ENCODE measurements at places on chromosomes 13 and 19.
A peak's percentile ranks its signal among the peaks of the same experiment; 100 is the strongest.

- DNase-seq: no peak
These were observed 107.9 kb downstream of the RGCC start for GRCh38 chr13:41565216-41565615.

DNA sequence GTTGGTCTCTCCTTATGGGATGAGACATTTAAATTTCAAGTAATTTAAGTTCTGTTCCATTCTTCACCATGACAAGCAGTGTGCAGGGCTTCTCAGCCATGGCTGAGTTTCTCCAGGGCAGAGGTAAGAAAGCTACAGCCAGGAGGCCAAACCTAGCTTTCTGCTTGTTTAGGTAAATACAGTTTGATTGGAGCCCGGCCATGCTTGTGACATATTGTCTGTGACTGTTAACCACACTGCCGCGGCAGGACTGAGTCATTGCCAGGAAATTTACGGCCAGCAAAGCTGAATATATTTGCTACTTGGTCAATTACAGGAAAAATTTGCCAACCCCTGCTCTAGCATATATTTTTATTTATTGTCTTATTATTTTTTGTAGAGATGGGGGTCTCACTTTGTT is 10.7 kb downstream of the NLRP8 start:
- no peak for DNase-seq

DNA sequence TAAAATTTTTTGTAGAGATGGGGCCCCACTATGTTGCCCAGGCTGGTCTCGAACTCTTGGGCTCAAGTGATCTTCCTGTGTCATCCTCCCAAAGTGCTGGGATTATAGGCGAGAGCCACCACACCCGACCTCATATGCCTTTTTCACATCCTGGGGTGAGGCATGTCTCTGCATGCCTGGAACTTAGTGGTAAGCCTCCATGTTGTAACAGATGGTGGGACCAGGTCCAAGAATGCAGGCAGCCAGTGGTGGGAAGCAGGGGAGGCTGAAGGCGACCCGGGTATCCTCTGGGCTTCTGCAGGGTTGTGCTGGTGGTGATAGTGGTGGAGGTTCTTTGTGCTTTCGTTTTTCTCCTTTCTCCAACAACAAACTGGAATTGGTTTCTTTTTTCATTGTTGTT is 30.1 kb upstream of the CCDC124 start:
- DNase-seq: no peak

- no peak for DNase-seq
These were observed 351.4 kb downstream of the SLITRK5 start for GRCh38 chr13:88022431-88023208.

DNA sequence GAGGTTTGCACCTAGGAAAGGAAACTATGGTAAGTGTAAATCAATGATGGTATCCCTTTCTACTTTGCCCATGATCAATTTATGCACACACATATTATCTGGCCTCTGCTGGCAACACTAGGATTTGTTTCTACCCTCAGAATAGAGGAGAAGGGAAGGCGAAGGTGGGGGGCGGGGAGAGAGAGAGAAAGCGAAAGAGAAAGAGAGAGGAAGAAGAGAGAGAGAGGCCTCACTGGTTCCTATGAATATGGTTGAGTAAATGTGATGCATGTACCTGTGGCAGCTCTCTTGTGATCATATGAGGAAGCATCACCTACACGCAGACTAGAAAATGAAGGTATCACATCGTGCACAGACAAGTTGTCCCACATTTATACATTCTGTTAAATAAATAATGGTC is 882.0 kb upstream of the SLITRK6 start:
- no peak for DNase-seq

GRCh38 chr13:39490136-39490535 is 112.9 kb downstream of the LHFPL6 start:
- DNase-seq: no peak

GRCh38 chr19:17296273-17296672 is 7.0 kb downstream of the ABHD8 start:
- DNase-seq: no peak

GRCh38 chr13:52029569-52029968 is 5.1 kb downstream of the UTP14C start:
- no peak for DNase-seq

- DNase-seq: no peak
These were observed 5.4 kb upstream of the SOX1 start for GRCh38 chr13:112061367-112062061.

- DNase-seq: no peak
These were observed 25.7 kb downstream of the SH3GL1 start for GRCh38 chr19:4374498-4375163.

GRCh38 chr19:42468273-42468796 is 25.6 kb upstream of the CXCL17 start:
- no peak for DNase-seq

DNA sequence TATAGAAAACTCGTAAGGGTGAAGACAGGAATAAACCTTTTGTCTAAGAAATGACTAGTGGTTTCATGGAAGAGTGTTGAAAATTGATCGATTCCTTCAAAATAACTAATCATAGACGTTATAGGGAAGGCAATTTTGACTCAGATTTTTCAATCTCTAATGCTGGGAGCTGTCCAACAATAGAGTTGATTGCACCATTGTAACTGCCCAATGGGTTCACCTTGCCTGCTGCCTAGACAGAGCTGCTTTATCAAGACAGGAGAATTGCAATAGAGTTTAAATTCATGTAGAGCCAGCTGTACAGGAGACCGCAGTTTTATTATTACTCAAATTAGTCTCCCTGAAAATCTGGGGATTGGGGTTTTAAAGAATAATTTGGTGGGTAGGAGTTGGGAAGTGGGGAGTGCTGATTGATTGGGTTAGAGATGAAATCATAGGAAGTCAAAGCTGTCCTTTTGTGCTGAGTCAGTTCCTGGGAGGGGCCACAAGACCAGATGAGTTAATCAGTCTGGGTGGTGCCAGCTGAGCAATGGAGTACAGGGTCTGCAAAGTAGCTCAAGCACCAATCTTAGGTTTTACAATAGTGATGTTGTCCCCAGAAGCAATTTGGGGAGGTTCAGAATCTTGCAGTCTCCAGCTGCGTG is 16.8 kb upstream of the ADGRE2 start:
- no peak for DNase-seq

DNA sequence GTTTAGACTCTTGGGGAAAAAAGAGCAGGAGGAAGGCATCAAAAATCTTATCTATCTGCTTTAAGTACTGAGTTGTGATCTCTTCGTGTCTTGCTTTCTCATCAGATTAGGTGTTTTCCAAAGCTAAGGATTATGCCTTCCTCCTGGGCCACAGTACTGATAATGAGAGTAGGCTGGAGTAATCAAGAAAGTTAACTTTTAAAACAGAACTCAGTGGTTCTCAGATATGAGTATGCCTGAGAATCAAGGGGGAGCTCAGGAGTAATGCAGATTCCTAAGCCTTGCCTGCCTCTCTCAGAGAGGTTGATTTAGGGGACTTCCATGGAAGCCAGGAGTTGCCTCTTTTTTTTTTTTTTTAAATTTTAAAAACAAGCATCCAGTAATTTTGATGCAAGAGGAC is 23.5 kb downstream of the CDADC1 start:
- no peak for DNase-seq

DNA sequence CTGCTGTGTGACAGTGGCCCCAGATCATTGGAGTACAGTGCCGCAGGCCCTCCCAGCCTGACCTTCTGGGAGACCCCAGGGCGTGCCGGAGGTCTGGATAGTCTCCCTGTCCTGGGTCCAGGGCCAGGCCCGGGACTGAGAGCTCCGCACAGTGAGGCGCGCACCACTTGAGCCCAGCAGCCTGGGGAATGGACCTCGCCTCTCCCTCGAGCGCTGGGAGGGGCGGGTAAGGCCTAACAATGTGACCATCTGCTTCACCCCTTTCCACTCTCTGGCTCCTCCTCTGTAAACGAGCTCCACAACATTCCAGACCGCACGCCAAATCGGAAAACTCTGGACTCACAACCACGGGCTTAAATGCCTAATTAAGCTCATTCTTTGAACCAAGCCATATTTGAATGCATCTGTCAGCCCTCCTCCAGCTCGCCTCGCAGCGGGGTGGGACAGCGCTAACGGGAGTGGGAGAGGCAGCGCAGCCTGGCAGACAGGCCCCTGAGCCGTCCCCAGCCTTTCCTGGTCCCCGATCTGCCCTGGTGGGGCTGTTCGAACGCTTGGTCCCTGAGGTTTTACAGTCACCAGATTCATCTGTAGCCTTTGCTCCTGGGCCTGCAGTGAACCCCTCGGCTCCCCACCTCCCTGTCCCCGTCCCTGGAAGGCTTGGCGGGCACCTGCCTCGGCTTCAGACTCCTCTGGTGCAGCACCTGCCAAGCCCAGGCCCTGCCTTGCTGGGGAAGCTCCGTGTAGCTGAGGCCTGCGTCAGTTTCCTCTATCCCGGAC is 120.7 kb upstream of the VSTM2B start:
- DNase-seq: no peak

- no peak for DNase-seq
These were observed 245.7 kb downstream of the DNAJC15 start for GRCh38 chr13:43269037-43269481.

DNA sequence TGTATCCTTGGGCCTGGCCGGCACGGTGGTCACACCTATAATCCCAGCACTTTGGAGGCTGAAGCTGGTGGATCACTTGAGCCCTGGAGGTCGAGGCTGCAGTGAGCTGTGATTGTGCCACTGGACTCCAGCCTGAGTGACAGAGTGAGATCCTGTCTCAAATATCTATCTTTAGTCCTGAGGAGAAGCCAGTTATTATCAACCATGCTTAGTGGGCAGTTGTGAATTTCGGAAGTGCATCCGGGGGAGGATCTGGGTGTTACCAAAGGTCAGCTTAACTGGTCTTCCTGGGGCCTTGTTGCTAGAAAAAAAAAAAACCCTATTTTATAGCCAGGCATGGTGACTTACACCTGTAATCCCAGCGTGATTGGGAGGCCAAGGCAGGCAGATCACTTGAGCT is 9.6 kb downstream of the DHDH start:
- DNase-seq: no peak

DNA sequence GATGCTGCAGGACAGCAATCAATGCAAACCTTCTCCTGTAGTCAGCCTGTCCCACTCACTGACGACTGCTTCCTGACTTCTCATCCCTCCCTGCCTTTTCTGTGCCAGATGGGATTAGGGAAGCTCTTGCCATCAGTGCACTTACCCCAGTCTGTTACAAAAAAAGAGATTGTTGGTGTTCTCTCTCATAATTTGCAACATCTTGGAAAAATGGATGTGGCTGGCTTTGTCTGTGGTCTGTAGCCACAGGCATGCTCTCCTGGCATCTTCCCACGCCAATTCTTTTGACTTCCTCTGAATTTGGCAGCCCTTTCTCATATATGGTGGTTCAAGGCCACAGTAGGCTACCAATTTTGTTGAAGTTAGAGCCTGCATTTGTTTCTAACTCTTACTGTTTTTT is 11.6 kb upstream of the HTR2A start:
- DNase-seq: no peak

DNA sequence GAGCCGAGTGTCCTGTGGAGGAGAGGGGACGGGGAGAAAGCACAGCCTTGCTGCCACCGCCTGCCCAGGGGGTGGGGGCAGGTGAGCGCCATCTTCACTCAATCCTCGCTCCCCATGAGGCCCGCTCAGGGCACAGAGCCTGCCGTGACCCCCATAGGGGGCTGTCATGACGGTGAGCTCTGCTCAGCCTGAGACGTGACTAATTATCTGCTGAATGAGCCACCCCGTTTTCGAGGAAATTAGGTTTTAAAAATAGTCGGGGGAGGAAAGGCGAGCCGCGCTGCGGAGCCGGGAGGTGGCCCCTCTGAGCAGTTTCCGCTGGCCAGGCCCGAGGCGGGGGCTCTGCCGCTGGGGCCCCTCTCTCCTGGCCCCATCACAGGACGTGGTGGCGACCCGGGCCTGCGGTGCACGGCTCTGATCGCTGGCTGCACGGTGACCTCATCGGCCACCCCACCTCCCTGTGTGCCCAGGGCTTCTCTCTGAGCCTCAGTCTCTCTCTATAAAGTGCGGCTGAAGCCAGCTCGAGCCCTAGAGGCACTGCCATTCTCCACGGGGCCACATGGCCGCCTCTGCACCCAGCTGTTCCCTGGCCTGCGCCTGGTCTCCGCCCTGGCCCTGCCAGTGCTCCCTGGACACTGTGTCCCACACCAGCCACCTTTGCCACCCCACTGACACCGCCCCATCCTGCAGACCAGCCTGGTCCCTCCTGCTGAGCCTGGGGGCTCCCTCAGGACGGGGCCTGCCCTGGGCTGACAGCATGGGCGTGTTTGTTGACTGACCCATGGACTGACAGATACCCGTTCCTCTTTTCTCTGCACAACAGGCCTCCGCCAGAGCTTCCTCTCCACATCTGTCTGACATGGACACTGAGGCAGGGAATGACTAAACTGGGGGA is 28.3 kb downstream of the PIP5K1C start:
- DNase-seq: peak; percentile 39

- no peak for DNase-seq
These were observed 5.9 kb upstream of the HOMER3 start for GRCh38 chr19:18946918-18947317.

- DNase-seq: no peak
These were observed 221.2 kb downstream of the ZNF536 start for GRCh38 chr19:30593356-30593755.

DNA sequence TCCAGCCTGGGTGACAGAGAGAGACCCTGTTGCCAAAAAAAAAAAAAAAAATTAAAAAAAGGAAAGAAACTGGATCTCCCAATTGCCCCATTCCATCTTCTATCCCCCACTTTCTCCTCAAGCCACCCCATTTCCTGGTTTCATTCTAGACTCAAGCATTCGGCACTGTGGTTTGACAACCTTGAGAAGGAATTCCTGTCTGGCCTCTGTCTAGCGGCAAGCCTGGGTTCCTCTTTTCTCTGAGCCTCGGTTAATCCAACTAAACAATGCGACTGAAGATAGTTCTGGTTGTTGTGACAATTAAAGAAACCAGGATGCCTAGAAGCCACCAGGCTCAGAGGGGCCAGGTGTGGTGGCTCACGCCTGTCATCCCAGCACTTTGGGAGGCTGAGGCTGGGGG is 3.3 kb upstream of the C3 start:
- DNase-seq: no peak

DNA sequence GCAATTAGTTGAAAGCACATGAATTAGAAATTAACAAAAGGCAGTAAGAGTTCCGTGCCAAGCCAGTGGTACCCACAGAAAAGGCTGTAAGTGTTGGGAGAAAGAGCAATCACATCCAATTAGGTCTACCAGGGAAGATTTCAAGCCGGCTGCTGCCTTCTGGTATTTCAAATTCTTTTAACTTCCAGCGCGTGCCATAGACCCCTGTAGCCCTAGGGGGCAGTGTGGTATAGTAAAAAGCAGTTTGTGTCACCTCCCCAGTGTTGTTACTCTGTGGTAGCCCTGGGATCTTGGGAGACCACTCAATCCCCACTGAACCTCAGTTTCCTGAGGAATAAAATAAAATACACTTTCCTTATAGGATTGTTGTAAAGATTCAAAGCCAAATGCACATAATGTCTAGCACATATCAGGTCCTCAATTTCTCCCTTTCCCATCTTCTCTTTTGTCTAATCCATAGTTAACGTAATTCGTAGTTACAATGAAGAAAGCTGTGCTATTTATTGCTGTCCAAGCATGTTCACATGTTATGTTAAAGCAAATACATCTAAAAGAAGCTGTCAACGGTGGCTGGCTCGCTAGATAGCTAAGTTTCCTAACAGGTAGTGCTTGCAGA is 230.2 kb downstream of the TDRD3 start:
- peak; percentile 4 for DNase-seq

- peak; percentile 30 for DNase-seq
These were observed 518 bp downstream of the TFDP1 start for GRCh38 chr13:113584870-113585671.

- DNase-seq: no peak
These were observed 2.3 kb upstream of the C1QTNF9B start for GRCh38 chr13:23899555-23899954.

- DNase-seq: no peak
These were observed 13.2 kb upstream of the ZNF254 start for GRCh38 chr19:24073807-24074206.

GRCh38 chr13:31346891-31347290 is 147.1 kb downstream of the B3GLCT start:
- DNase-seq: no peak

- DNase-seq: no peak
These were observed 41.0 kb downstream of the KL start for GRCh38 chr13:33057019-33057780.
